Vagina (tissue), 2 donors: ENCODE measurements at places on chromosomes 13 and 19.

DNA sequence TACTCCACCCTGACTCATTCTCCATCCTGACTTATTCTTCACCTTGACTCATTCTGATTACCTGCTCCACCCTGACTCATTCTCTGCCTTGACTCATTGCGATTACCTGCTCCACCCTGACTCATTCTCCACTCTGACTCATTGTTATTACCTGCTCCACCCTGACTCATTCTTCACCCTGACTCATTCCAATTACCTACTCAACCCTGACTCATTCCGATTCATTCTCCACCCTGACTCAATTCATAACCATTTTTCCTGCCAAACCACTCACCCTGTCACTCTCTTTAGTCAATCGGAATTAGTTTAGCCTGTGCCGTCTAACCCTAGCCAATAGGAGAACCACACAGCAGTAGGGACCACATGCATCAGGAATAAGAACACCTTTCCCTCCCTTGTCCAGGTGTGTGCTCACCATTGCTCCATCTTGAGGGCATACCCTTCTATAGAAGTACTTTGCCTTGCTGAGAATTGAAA lies 1227.4 kb upstream of the PCDH20 start:
- no peak for DNase-seq

DNA sequence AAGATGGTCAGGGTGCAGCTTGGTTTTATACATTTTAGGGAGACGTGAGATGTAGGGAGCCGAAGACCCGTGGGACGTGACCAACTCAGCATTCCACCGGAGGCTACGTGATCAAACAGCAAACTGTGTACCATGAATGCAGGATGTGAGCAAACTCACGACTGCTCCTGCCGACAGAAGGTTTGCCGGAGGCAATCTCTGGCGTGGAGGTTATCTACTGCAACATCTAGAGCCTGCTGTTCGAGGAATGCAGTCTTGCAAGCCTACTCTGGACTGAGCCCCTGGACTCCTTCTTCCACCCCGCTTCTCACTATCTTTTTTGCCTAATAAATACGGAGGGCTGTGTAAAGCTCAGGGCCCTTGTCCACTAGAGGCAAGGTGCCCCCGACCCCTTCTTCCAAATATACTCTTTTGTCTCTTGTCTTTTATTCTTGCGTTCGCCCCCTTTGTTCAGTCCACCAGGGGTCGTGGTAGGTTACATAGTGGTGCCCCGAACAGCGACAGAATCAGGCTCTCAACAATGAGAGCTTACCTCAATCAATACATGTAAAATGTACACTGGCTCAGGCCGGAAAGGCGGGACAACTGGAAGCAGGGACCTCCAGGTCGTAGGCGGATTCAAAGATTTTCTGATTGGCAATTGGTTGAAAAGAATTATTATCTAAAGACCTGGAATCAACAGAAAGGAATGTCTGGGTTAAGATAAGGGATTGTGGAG lies 8.9 kb upstream of the OR1I1 start:
- DNase-seq: no peak

DNA sequence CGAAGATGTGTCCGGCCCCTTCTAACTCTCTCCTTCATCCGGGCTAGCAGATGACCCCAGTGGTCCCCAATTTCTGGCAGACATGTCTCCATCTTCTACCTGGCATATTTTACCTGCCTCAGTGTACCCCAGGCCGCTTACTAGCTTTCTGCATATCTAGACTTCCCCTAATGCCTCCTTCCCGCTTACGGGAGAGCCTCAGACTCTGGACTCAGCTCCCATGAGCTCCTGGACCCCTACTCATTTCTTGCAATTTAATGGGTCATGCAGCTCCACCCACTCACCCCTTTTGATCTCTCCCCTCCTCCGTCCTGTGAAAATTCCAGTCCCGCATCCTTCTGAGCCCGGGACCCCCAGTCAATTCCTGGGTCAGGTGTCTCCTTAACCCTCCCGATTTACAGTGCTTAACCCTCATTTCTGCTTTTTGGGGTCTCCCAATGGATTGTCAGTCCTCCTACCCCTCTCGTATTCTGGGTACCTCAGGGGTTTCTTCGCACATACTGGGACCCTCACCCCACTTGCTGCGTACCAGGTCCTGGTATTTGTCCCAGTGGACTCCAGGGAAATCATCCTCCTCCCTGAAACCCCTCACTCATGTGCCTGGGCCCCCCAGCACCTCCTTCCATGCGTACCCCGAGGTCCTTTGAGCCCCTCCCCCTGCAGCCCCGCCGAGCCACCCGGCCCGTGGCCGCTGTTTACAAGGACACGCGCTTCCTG lies 500 bp upstream of the JUNB start:
- DNase-seq: no peak

DNA sequence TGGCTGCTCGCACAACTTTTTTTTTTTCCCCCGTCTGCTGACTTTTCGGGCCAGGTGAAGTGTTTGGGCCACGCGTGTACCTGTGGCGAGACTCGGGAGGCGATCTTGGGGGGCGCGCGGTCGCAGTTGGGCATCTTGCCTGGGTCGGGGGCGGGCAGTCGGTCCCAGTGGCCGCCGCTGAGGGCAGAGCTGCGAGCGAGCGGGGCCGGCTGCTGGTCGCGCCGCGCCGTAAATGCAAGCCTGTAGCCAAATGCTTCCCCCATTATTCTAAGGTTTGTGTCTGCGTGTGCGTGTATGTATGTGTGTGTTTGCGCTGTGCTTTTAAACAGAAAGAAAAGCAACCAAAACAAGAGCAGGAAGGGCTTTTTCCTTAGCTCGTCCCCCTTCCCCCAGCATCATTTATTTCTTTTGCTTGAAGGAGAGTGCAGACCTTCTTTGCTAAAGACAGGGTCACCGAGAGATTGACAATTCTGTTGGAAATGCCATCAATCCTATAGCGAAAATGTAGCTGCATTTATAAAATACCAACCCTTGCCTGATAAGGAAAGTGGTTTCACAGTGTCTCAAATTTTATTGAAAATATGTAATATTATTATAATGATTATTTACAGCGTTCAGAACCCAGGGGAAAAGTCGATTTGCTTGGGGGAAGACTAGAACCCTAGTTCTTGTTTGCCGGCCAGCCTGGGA lies 143.2 kb upstream of the ZNF536 start:
- DNase-seq: no peak

- DNase-seq: no peak
These were observed 3.9 kb upstream of the MAB21L1 start for GRCh38 chr13:35480346-35480745.

- DNase-seq: no peak
These were observed 2.3 kb downstream of the PRKD2 start for GRCh38 chr19:46714444-46715106.

GRCh38 chr13:74990992-74991391 lies 491.0 kb downstream of the TBC1D4 start:
- no peak for DNase-seq

GRCh38 chr19:40682431-40682964 lies 8.0 kb downstream of the NUMBL start:
- DNase-seq: no peak

DNA sequence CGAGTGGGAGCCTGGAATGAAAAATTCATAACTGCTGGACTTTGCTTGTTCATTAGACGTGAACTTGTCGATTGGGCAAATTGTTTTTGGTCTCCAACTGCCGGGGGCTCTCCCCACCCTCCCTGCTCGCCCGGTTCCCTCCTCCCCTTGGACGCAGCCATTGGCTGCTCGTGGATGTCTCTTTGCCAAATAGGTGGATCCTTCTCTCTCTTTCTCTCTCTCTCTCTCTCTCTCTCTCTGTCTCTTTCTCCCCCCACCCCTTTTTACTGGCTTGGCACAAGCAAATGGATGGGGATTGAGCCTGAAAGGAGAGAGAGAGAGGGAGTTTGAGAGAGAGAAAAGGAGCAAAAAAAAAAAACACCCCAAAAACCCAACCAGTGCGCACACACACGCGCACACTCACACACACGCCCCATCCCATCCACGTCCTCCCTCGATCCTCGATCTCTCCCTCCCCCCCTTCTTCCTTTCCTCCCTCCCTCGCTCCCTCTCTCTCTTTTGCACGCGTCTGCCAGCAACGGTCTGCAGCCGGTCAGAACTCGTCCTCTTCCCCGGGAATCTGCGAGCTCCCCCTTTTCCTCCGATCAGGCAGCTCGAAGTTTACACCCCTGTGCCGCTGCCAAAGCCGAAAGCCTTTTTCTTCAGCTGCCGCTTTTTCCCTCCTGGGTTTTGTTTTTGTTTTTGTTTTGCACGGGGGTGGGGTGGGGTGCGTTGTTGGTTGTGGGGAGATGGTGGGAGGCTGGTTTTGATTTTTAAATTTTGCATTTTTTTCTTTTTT lies 27.8 kb downstream of the NFIX start:
- DNase-seq: peak; percentile 96

DNA sequence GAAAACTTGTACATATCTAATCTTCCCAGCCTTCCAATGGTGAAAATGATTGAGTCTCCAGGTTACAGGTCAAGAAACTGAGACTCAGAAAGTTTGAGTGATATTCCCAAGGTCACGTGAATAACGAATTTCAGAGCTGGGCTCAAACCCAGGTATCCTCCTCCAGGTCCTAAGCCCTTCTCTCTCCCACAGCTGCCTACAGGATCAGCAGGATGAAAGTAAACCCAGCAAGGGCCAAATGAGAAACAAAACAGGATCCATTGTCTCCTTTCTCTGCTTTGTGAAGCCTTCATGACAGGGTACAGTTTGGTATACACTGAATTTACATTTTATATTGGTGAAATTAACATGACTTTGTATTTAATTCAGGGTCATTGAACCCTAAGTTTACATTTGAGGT lies 208.1 kb downstream of the RBM26 start:
- no peak for DNase-seq

- DNase-seq: no peak
These were observed 18.7 kb upstream of the ZNF888 start for GRCh38 chr19:52941941-52942385.

DNA sequence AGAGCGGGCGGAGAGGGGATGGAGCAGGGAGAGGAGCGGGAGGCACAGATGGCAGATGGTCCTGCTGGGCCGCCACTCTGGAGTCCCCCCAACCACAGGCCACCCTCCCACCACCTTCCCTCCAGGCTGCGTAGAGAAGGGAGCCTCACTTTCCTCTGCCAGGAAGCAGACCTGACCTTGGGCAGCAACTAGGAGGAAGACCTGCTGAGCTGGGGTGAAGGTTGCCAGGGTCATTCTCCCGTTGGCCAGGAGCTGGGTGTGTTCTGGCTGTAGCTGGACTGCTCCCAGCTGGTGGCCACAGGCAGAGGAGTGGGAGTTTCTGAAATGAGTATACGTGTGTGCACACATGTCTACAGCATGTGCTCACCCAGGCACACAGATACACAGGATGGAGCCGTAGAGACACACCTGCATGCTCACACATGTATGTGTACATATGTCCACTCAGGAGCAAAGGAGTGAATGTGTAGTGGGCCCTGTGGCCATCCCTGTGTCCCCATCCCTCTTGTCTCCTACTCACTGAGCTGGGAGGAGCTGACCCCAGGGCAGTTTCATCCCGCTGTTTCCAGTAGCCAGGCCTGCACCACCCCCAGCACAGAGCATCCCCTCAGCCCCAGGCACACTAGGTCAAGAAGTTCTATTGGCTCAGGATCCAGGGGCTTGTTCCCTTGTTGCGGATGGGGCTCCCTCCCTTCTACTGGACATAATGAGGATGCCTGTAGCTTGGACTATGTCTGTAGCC lies 53.0 kb downstream of the CHST8 start:
- peak; percentile 44 for DNase-seq

DNA sequence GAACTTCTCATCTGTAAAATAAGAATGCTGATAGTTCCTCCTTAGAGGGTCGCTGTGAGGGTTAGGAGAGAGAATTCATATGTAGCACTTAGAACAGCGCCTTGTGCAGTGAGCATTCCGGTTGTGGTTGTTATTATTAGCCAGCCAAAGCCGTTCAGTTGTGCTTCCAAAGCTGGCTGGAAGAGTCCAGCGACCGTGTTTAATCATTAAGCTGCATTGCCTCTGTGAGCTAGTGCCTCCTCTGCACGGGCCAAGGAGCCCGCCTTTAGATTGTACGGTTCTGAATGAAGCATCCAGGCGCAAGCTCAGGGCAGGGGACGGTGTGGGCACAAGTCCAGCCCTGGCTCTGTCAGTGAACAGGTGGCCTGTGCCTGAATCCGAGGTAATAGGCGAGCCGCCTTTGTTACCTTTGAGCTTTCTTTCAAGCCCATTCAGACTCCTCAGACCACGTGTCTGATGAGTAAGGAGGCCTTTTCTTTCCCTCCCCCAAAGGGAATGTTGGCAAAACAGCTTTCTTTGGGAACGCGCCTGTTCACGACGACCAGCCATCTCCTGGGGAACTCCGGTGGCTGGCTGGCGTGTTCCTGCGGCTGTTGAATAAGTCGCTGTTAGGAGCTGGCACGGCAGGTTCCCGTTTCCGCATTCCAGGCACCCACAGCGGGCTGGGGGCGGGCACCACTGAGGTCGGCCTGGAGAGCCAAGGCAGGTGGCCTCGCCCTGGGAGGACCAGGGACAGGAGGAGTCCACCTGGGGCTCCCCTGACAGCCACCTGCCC lies 25.1 kb downstream of the SIPA1L3 start:
- no peak for DNase-seq

GRCh38 chr13:110576070-110576394 lies 14.5 kb upstream of the RAB20 start:
- no peak for DNase-seq

DNA sequence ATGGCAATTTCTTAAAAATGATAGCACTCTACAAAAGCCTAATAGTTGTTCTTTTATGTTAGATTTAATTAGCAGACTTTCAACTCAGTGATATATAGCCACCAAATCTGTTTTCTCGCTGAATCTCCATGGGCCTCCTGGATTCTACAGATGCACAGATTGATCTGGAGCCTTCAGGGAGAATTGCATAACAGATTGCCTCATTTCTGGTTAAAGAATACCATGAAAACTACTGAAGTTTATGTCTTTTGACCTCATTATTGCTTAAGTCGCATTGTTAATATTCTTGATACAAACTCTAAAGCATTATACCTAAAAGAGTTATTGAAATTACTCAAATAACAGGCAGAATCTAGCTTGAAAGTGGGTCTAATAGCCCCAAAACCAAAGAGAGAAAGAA lies 53.7 kb upstream of the PRR20A start:
- no peak for DNase-seq

GRCh38 chr13:44971656-44972595 lies 17.3 kb downstream of the NUFIP1 start:
- DNase-seq: no peak

GRCh38 chr13:74560325-74560724 lies 426.1 kb upstream of the KLF12 start:
- DNase-seq: no peak

DNA sequence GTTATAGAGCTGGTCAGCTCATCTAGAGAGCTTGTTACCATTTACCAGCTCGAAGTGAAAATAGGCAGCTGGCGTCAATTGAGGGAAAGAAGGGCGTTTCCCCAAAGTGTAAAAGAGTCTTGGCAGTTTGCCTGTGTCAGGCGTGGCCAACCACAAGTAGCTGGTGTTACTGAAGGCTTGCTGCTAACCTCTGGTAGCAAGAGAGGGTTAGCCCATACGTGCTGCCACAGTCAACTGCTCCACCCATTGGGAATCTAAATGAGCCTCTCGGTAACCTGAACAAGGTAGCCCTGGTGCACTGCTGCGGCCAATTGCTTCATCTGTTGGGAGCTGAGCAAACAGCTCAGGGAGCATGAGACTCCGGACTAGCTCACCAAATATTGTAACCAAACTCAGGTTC lies 314.9 kb upstream of the SLITRK5 start:
- DNase-seq: no peak

GRCh38 chr13:50580684-50581305 lies 262.7 kb downstream of the DLEU7 start:
- no peak for DNase-seq
